ENCODE measurements at places on chromosomes 2 and 18.
A peak's percentile ranks its signal among the peaks of the same experiment; 100 is the strongest.

GRCh38 chr2:68185541-68186164 is 28.0 kb downstream of the PNO1 start:
- DNase-seq, result peak; percentile 68

DNA sequence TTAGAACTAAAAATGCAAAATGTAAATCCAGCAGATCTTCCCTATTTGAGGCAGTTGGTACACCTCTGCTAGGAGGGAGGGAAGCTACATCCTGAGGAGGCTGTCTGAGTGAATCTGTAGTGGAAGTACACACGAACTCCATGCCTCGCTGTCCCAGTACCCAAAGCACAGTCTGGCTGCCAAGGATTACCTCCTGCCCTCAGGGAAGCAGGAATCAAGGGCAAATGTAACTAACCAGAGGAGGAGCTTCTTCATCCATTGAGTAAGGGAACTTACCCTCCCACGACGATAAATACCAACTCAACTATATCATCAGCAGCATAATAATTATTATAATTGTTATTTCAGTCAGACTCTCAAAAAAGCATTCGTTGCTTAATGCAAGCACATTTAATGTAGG is 2.1 kb downstream of the DHRS9 start:
- DNase-seq, result no peak

GRCh38 chr18:61825386-61825785 is 67.4 kb downstream of the RNF152 start:
- no peak for DNase-seq

DNA sequence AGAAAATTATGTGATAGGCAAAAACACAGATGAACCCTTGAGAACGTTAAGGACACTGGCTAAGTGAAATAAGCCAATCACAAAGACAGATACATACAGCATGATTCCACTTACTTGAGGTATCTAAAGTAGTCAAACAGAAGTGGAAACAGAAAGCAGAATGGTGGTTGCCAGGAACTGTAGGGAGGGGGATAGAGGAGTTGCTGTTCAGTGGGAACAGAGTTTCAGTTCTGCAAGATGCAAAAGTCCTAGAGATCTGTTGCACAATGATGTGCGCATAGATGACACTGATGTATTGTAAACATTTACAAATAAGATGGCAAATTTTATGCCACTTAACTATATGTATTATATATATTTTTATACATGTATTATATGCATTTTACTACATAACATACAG is 59.7 kb downstream of the POLE4 start:
- DNase-seq, result no peak

DNA sequence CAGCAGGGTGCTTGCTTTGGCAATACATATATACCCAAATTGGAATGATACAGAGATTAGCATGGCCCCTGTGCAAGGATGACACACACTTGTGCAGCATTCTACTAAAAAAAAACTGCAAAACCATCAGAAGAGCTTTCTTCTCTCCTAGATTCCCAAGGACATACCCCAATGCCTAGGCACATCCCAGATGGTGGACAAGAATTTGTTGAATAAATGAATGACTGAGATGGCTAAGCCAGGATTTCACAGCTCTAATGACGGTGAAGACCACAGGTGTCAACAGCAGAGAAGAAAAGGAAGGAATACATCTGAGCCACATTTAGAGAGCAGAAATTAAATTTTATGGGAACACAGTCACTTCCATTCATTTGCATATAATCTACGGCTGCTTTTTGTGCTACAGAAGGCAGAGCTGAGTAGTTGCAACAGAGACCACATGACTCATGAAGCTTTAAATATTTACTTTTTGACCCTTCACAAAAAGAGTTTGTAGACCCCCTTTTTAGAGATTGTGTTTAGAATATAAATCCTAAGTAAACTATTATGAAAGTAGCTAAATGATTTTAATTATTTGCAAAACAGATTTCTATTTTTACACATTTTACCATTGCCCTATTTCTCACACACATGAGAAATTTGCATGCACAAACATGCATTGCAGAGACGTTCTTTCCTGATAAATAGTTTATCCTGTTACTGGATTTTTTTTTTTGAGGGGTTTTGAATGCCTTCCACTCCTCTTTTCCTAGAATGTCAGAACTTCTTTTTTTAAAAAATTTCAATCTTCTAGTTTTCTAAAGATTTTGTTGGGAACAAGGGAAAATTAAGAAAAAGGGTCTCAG is 119.0 kb downstream of the PMAIP1 start:
- DNase-seq, result no peak

GRCh38 chr18:59918320-59918755 is 18.5 kb downstream of the PMAIP1 start:
- peak; percentile 41 for DNase-seq

DNA sequence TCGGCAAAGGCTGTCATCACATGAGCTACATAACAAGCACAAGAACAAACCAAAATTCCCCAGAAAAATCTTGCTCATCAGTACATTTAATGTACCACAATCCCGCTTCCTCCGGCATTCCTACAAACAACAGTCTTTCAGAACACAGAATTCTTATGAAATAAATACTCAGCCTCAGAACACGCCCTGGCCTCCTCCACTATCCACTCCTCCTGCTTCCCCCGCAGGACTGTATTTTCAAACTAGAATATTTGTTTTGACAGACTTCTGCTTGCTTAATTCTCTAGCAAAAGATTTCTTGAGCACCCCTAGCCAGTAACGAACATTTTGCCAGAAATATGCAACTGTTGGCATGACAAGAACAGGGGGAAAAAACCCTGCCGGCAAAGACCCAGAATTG is 131.2 kb downstream of the THADA start:
- DNase-seq, result no peak

GRCh38 chr18:45363196-45363595 is 252.1 kb upstream of the SLC14A2 start:
- DNase-seq, result no peak

- peak; percentile 77 for DNase-seq
Observed at GRCh38 chr2:27977731-27978312, 87.3 kb downstream of the BABAM2 start.

DNA sequence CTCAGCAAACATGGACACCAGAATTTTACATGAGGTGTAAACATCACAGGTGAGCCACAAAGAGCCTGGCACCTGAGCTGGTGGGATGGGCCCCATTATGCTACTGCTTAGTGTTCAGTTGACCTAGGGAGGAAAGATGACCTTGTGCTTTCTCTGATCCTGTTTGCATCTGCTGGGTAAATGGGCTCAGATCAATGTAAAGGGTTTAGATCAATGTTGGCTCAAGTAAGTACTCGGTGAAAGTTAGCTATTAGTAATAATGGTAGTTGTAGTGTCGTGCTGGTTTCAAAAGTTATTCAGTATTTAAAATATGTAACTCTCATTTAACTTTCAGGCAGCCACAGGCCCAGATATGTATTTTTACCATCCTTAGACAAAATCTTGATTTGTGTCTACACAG is 19.8 kb downstream of the ABHD3 start:
- no peak for DNase-seq

DNA sequence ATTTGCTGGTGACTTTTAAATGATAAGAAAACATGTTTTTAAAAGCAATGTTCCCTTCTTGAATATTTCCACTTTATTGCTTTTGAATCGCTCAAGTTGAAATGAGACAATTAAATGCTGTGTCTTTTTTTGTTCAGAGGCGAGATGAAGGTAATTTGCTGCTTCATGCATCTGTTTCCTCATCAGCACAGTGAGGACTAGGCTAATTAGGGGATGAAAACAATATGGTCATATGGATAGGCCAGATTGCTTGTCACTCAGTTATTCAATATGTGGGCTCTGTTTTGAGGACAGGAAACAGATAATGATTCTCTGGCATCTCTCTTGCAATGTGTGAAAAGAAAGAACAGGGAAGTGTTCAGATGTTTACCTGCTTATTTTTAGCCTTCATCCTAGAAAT is 61.0 kb downstream of the ERBB4 start:
- no peak for DNase-seq

GRCh38 chr2:237324405-237324831 is 89.5 kb downstream of the COL6A3 start:
- DNase-seq, result no peak

GRCh38 chr18:62784338-62784965 is 69.1 kb downstream of the PHLPP1 start:
- no peak for DNase-seq

DNA sequence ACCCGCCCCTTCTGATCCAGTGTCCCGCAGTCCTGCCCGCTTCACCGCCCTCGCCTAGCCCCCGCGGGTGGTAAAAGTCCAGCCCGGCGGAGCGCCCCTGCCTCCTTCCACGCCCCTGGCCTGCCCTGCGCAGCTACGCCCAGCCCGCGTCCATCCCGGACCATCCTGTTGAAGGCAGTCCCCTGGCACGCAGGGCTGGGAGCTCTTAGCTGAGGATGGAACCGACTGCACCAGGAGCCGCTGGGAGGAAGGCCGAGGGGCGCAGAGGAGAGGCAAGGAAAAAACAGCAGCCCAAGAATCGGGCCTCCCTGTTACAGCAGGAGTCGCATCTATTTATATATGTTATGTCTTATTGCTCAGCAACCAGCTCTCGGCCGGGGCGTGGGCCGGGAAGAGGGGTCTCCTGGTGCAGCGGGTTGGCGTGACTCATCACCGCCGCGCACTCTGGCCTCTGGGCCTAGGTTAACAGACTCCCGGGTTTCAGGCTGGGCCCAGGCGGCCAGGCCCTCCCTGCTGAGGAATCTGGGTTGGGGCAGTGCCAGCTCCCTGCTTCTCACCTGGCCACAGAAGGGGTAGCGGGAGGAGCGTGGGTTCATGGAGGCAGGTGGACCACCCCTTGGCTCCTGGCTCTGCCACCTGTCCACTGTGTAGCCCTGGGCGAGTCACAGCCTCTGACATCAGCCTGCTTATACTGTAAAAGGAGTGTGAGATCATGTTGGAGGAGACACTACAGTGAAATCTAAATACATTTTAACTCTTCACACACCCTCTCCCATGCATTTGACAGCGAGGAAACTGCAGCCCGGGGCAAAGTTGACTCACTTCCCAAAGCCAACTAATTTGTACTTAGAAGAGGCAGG is 13.4 kb upstream of the MAP3K2 start:
- DNase-seq, result peak; percentile 15

DNA sequence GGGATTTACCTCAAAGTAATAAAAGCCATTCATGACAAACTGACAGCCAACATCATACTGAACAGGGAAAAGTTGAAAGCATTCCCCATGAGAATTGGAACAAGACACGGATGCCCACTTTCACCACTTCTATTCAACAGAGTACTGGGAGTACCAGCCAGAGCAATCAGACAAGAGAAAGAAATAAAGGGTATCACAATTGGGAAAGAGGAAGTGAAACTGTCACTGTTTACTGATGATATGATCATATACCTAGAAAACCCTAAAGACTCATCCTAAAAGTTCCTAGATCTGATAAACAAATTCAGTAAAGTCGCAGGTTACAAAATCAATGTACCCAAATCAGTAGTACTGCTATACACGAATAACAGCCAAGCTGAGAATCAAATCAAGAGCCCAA is 17.2 kb upstream of the ASB18 start:
- DNase-seq, result no peak

DNA sequence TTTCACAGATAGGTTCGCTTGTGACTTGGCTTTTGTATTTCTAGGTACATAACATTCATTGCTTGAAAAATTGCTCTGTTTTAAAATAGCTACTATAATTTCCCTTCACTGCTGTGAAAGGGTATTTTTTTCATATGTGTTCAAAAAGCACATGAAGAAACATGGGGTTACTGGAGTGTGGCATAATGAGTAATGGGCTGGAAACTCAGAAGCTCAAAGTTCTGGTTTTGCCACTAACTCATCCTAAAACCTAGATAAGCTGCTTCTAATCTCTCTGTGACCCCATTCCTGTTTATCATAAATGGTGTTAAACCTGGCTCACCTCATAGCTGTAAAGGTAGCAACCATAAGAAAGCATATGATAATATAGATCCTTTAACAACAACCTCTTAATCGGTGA is 319.3 kb downstream of the PTPRM start:
- no peak for DNase-seq

- no peak for DNase-seq
Observed at GRCh38 chr2:17858064-17858463, 20.4 kb upstream of the KCNS3 start.

GRCh38 chr18:21284540-21284939 is 42.5 kb downstream of the GREB1L start:
- DNase-seq, result no peak

DNA sequence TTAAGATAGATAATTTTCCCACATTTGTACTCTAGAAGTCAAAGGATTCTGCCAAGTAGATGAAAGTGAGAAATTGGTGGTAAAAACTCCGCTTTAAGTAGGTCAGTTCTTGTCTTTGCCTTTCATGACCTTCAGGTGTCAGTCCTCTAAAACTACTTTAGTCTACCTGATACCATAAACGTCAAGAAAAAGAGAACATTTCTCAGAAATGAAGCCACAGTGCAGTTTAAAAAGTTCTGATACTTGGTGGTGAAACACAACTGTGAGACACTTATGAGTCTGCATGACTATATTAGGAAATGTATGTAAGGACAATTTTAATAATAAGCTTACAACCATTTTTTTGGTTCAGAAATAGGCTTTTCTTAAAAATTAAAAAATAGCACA is 583.3 kb downstream of the SATB2 start:
- DNase-seq, result no peak

DNA sequence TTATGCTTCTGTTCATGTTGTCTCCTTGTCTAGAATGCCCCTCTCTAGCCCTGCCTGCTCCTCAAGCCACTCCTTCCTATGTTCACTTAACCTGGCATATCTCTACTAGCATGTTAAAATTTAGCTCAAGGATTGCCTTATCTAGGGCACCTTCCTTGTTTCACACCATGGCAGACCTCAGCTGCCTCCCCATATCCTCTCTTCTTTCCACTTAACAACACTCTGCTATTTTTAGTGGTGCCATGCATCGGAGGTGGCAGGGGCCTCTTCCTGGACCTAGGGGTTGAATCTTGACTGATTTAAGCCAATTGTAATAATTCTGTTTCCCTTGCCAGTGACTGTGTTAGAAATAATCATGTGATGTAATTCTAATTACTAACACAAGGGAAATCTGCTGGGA is 36.9 kb upstream of the FAM98A start:
- no peak for DNase-seq

GRCh38 chr18:9949861-9950260 is 36.0 kb downstream of the VAPA start:
- no peak for DNase-seq

DNA sequence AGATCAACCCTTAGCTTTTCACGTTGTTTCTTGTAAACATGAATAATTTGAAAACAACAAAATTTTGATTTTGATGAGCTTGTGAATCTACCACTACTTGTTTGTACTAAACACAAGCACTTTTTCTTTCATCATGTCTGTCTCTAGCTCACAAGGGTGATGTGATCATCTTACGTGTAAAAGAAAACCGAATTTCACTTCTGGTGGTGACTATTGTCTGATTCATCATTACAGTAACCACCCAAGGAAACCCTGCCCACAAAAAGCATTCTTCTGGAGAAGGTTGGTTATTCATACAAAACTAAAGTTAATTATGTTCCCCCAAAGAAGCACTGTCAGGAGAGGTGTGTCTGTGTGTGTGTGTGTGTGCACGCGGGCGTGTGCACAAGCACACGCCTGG is 285.4 kb downstream of the ZNF516 start:
- peak; percentile 58 for DNase-seq
